Activated CD8-positive, alpha-beta memory T cell treated with anti-CD3 and anti-CD28 coated beads, Interleukin-2, amount 10 ng/mL, durations not matched to agents 7 days and 5 days (primary cell): ENCODE measurements at places on chromosomes 6 and 20.

DNA sequence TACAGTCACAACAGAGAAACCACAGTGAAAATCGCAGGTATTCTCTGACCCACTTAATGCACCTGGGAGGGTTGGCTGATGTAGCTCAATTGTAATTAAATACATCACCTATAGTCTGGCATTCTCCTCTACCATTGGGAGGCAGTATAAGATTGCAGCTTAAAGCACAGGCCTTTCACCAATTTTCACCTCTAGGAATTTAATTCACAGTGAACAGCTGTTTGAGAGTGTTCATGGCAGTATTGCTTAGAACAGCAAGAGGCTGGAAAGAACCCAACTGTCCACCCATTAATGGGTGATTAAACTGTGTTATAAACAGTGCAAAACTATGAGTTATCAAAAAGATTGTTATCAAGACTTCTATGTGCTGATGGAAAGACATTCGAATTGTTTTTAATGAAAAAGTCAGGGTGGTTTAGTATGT is 2.0 kb downstream of the EDEM2 start:
- peaks cover 14% of the 10 kb centered on the region for H3K36me3 ChIP-seq
- peak overlapping the region; percentile 65 for H3K27ac ChIP-seq
- peaks cover 31% of the 10 kb centered on the region for H3K4me1 ChIP-seq
- H3K4me3 ChIP-seq: peak overlapping the region; percentile 62

- no peaks in the 10 kb centered on the region for H3K36me3 ChIP-seq
- no peak for DNase-seq
- H3K4me1 ChIP-seq: no peaks in the 10 kb centered on the region
- H3K27ac ChIP-seq: no peak overlapping the region
- no peak overlapping the region for H3K4me3 ChIP-seq
These were observed 209.3 kb upstream of the SOX4 start for GRCh38 chr6:21384216-21384615.

DNA sequence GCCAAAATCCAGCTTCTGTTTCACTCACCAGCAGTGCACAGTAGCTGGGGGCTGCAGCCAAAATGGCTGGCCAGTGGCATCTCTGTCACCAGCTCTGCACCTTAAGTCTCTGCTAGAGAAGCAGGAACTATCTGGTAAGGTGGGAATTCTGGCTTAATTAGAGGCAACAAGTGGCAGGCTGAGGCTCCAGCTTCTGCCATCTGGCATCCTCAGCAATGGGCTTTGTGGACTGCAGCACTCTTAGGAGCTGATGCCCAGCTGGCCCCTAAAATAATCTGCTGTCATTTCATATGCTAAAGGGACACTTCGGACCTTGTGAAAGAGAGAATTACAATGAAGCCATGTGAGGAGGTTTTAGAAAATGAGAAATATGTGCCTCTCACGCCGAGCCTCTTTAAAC is 4.6 kb upstream of the CLDN20 start:
- no peaks in the 10 kb centered on the region for H3K27me3 ChIP-seq
- peaks cover 11% of the 10 kb centered on the region for H3K36me3 ChIP-seq
- H3K4me3 ChIP-seq: no peak overlapping the region
- no peak overlapping the region for H3K27ac ChIP-seq
- DNase-seq: no peak

DNA sequence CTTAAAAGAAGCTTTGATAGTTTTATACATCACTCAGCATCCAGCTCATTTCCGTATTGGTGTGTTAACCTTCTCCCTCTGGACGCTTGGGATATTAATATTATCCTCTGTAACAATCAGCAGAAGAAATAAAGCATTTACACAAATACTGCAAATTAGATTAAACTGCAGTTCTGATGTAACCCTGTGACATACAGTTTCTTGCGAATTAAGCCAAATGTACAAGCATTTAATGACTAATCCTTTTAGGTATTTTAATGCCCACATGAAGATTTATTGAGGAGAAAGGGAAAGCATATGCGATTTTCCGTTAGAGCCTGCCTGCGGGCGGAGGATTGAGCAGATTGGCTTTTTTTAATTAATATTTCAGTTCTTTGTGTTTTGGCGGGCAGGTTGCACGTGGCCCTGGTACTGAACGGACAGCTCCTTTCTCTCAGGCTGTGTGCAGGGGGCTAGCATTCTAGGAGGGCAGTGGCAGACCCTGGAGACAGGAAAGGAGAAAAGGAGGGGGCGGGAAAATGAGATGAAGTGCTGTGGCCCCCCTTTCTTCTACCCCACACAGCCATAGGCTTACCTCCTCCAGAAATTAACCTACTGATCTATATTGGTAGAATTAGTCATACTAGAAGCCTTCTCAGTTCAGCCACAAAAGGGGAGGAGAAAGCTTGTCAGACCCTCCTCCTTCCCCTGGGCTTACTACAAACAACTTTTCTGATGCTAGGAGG is 14.1 kb upstream of the TFAP2D start:
- H3K36me3 ChIP-seq: no peaks in the 10 kb centered on the region
- H3K27me3 ChIP-seq: no peaks in the 10 kb centered on the region
- H3K27ac ChIP-seq: no peak overlapping the region
- H3K4me3 ChIP-seq: no peak overlapping the region

DNA sequence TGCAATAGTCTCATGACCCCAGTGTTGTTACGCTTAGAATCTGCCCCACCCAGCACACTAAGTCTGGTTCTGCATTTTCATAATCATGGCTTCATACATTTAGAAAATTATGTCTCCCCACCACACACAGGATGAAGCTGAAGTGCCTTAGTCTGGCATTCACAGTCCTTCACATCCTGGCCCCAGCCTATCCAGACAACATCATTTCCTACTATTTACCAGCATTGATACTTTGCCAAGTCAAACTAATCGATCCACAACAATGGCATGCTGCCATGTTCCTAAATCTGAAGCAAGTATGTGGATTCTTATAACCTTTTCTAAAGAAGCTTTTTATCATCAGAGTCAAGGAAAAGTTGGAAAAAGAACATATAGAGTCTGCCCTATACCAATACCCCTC is 132.4 kb upstream of the FBXL4 start:
- H3K27ac ChIP-seq: no peak overlapping the region
- H3K27me3 ChIP-seq: peaks cover 12% of the 10 kb centered on the region
- H3K4me1 ChIP-seq: no peaks in the 10 kb centered on the region
- H3K4me3 ChIP-seq: no peak overlapping the region
- DNase-seq: no peak

DNA sequence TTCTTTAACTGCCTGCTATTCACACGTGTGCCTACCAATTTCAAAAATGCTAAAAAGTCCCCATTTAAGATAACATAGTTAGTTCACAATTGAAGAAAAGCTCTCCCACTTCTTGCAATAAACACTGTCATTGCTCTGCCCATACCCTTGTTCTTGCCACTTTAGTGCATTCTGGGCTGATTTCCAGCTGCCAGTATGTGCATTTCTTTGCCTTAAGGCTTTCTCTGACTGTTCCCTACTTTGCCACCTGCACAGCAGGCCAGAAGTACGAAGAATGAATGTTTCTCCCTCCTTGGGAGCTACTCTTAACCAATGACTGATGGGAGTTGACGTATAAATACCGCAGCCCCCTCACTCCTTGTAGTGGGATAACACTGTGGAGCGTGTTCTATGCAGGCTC is 16.0 kb upstream of the ATRN start:
- peaks cover 24% of the 10 kb centered on the region for H3K27me3 ChIP-seq
- no peak for DNase-seq
- no peaks in the 10 kb centered on the region for H3K36me3 ChIP-seq
- H3K4me3 ChIP-seq: no peak overlapping the region
- H3K27ac ChIP-seq: no peak overlapping the region

DNA sequence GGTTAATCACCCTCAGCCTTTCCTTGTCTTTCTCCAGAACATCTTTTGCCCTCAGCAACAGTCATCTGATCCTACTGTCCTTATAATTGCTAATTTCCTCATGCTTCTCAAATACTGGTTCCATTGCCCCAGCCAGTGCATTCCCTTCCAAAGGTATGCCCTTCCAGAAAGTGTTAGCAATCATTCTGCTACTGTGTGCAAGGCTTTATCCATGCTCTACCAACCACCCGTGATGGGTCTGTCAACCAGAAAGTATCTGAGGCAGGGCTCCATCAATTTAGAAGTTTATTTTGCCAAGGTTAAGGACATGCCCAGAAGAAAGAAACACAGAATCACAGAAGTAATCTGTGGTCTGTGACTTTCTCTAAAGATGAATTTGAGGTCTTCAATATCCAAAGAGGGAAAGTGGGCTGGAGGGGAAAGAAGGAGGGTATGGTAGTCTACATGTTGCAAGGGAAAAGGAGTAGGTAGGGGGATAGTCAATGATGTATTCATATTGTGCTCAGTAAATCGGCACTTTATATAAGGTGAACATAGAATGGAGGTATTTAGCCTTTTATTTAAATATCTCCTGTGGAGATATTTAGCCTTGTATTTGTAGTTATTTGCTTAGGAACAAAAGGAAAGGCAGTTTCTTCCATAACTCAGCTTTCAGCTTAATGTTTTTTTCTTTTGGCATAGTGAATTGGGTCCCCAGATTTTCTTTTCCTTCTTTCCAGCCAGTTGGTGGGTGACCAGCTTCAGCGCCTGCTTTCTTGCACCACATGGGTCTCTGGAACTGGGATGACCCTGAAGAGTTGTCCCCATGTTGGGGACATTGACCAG is 35.2 kb upstream of the PAQR8 start:
- no peak overlapping the region for H3K27ac ChIP-seq
- no peaks in the 10 kb centered on the region for H3K27me3 ChIP-seq
- no peaks in the 10 kb centered on the region for H3K36me3 ChIP-seq
- H3K4me3 ChIP-seq: no peak overlapping the region

GRCh38 chr6:154766288-154766687 is 33.1 kb downstream of the SCAF8 start:
- DNase-seq: no peak
- peaks cover 35% of the 10 kb centered on the region for H3K36me3 ChIP-seq
- no peaks in the 10 kb centered on the region for H3K27me3 ChIP-seq
- no peak overlapping the region for H3K27ac ChIP-seq

DNA sequence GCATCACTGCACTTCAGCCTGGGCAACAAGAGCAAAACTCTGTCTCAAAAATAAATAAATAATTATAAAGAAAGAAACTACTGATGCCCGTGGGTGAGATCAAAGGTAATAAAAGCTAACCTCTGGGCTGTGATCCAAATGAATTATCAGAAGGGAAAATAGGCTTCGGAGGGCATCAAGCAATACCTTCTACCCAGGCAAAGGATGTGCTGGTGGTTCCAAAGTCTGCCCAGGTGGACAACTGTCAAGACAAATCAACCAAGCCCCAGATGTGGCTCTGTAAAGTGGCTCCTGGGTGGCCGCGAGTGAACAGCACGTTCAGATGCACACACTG is 95.6 kb downstream of the SCML4 start:
- H3K27me3 ChIP-seq: peaks cover 8% of the 10 kb centered on the region
- H3K36me3 ChIP-seq: peaks cover 11% of the 10 kb centered on the region
- H3K4me1 ChIP-seq: peaks cover 75% of the 10 kb centered on the region
- no peak for DNase-seq
- no peak overlapping the region for H3K27ac ChIP-seq
- H3K4me3 ChIP-seq: no peak overlapping the region

GRCh38 chr20:18702736-18703135 is 110.8 kb upstream of the SCP2D1 start:
- H3K4me3 ChIP-seq: no peak overlapping the region
- H3K27ac ChIP-seq: no peak overlapping the region
- H3K4me1 ChIP-seq: no peaks in the 10 kb centered on the region
- no peak for DNase-seq
- H3K36me3 ChIP-seq: no peaks in the 10 kb centered on the region

DNA sequence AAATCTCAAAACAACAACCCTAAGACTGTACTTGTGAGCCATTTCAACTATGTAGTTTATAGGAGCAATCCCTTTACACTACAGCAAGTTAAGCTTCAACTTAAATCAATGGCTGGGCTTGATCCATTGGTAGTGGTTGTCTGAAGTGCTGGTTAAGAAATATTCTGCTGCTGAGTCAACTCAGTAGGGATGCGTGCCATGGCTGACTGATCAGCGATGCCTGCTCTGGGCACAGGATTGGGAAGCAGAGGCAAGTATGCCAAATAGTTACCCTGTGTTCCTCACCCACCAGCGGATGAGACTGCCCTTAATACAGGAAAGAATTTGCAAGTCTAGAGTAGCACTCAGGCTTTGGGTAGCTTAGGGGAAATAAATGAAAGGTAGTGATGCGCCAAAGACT is 41.5 kb downstream of the GCM1 start:
- H3K27ac ChIP-seq: no peak overlapping the region
- H3K4me1 ChIP-seq: peaks cover 19% of the 10 kb centered on the region
- no peak overlapping the region for H3K4me3 ChIP-seq
- no peaks in the 10 kb centered on the region for H3K27me3 ChIP-seq
- DNase-seq: no peak

DNA sequence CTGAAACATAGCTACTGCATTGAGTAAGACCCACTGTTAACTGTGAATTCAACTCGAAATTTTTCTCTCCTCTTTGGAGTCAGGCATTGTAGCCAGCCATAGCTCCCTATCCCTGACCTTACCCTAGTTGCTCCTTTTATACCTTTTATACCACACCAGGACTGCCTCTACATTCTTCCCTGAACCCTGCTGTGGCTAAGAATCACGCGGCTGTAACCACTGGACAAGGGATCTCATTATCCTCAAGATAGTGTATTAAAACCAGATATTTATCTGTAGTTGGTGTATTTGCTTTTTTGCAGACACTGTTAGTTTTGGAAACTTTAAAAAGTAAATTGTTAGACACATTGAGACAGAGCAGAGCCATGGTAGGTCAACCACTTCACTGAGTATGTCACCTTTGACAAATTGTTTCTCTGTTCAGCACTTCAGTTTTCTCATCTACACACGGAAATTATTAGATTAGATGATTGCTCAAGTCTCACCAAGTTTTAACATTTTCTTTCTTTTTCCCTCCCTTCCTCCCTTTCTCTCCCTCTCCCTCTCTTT is 171.9 kb upstream of the PRND start:
- no peak for DNase-seq
- peaks cover 51% of the 10 kb centered on the region for H3K27me3 ChIP-seq
- H3K4me1 ChIP-seq: no peaks in the 10 kb centered on the region
- H3K36me3 ChIP-seq: no peaks in the 10 kb centered on the region
- no peak overlapping the region for H3K27ac ChIP-seq
- H3K4me3 ChIP-seq: no peak overlapping the region

- no peaks in the 10 kb centered on the region for H3K36me3 ChIP-seq
- H3K4me3 ChIP-seq: no peak overlapping the region
- H3K4me1 ChIP-seq: peaks cover 3% of the 10 kb centered on the region
- H3K27ac ChIP-seq: no peak overlapping the region
These were observed 220.3 kb upstream of the SNX9 start for GRCh38 chr6:157602521-157603295.
